ENCODE measurements at places on chromosomes 2 and 18.

GRCh38 chr2:231557571-231558217 is 27.4 kb upstream of the NMUR1 start:
- DNase-seq: peak; percentile 23

DNA sequence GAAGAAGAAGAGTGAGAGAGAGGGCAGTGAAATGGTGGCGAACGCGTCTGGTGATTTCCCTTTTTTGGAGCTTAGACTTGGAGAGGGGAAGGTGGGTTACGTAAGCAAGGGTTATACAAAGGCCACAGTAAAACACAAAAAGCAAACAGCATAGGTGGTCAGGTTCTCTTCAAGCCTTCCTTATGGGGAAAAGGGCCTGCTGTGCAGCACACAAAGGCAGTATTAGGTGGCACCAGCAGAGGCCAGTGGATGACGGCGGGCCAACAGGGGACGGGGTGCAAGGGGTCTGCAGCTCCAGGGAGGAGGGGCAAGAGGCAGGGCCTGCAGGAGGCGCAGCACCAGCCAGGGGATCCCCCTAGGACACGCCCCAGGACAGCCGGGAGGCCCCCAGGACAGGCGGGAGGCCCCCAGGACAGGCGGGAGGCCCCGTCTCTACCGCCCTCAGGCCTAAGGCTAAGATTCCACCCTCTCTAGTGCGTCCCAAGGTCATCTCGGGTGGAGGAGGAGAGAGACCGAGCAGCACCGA is 32.6 kb upstream of the NPC1 start:
- DNase-seq: no peak

DNA sequence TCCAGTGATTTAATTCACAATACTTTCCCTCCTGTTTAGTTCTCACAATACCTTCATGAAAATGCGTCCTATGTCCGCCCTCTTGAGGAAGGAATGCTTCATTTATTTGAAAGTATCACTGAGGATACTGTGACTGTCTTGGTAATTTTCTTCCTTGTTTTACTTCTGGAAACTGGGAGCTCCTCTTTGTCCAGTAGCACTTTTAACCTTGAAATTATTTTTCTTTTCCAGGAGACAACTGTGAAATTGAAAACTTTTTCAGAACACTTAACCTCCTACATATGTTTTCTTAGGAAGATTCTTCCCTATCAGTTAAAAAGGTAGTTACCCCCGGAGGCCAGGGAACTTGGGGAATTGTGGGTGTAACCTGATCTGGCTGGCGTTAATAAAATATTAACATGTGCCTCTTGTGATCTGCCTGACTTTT is 58.9 kb upstream of the STON1 start:
- no peak for DNase-seq

GRCh38 chr2:96267159-96267971 is 1.3 kb downstream of the CIAO1 start:
- peak; percentile 4 for DNase-seq

DNA sequence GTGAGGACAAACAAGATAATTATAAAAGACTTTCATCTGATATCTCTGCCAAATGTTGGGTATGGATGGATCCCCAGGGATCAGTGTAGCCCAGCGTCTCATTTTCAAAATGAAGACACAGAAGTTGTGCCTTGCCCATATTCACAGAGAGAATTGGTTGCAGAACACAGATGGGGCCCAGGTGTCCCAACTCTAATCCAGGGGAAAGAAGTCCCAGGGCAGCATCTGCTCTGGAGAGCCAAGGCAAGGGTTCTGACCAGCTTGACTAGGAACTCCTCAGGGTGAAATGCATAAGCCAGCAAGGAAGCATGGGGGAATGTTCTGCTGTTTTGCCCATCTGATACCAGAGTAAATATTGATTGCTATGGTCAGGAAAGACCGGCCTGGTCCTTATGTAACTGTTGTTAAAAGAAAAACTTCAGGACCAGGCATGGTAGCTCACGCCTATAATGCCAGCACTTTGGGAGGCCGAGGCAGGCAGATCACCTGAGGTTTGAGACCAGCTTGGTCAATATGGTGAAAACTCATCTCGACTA is 68.7 kb upstream of the CABLES1 start:
- DNase-seq: no peak

DNA sequence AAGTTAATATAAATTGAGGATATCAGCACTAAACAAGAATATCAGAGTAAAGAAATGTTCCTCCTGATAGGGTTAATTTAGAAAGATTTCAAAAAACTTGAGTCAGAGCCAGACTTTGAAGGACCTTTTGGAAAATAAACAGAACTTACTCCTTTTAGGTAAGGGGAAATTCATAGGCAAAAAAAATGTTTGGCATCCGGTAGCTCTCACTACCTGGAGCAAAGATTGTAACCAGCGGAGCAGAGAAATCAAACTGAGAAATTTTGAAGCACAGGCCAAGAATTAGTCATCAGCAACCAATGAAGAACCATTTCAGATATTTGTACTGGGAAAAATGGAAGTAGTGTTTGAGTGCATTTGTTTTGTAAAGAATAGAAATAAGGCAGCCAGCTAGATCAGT is 113.0 kb downstream of the ICA1L start:
- DNase-seq: no peak

DNA sequence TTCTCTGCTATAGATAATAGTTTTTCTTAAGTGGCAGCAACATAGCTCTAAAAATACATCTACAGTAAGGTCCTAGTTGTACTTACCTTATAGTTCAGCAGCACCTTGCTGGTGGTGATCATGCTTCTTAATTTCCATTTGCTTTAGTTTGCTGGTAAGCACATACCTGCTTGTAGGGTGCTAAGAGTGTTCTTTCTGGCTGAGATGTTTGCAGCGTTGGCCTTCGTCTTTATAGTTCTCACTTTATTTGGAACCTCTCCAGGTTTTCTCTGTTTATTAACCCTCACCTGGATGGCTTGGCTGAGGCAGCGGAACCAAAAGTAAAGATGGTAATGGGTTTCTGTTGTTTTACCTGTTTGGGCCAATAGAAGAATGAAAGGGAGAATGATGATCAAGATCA is 123.6 kb upstream of the EFEMP1 start:
- no peak for DNase-seq

DNA sequence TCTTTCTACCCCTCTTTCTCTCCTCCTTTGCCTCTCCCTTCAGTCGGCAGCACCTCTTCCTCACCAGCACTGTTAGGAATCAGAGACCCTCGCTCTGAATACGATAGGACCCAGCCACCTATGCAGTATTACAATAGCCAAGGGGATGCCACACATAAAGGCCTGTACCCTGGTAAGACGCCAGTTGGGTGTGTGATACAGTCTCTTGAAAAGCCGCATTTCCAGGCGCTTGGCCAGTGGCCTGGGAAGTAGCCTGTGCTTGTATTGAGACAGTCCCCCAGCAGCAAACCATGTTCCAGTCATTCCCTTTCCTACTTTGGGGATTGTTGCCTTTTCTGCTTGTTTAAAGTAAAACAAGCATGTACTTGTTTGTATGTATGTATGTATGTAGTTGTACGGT is 118.4 kb upstream of the DAPL1 start:
- DNase-seq: no peak

- no peak for DNase-seq
Measured at GRCh38 chr2:30784682-30785081, 22.6 kb downstream of the CAPN13 start.

DNA sequence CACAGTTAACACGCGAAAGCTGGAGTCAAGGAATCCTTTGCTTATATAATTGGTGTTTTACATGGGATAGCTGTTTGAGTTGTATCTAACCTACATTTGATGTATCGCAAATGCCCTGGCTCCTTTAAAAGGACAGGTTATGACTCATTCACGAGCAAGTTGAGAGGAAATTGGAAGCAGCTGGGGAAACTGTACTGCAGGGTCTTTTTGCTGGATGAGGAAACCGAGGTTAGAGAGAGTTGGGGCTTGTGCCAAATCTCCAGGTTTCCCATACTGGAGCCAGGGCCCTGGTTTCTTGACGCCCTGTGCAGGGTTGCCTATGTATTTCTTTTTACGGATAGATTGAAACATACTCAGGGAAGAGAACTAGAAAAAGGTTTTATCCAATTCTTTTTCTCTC is 60.0 kb upstream of the SPTBN1 start:
- DNase-seq: no peak

GRCh38 chr2:66851449-66851872 is 416.5 kb downstream of the MEIS1 start:
- DNase-seq: no peak

DNA sequence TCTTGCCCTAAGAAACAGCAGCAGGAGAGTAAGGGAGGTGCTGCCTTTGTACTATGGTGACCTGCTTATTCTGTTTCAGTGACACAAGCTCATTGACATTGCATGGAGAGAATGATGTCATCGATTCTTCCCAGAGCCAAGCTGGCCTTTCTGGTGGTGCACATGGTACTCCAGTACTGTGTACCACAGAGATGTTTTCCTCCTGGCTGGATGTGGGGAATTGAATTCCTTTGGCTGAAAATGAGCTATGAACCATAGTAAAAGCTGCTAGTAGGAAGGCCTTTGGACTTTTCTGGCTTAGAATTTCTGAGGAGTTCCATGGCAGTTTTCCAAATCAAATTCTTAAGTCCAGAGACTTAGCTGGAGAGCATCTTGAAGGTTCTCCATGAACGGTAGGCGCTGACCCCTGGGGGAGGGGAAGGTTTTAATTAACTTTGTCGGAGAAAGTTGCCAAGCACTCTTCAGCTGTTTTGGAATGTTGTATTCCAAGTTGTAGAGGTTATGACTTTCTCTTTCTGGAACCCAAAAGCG is 17.1 kb upstream of the B3GNT2 start:
- DNase-seq: no peak

DNA sequence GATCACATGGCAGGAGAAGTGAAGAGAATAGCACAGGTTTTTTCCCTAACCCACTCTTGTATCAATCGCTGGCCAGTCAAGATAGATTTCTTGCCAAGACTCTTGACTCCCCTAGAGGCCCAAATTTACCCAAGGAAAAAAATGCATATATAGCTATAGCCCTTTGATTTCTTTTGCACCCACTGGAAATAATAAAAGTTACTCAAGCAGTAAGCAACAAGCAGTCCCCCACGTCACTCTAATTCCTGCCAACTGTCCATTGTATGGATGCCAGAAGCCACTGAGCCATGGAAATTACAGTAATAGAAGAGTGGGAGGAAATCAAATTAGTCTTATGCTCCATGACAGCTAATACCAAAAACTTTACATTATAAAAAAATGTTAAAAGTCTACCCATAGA is 125.3 kb upstream of the SLC39A10 start:
- no peak for DNase-seq

- DNase-seq: no peak
Measured at GRCh38 chr2:101293544-101293943, 15.0 kb downstream of the RNF149 start.
